ENCODE measurements at places on chromosomes 16 and 17.
A peak's percentile ranks its signal among the peaks of the same experiment; 100 is the strongest.

- DNase-seq = no peak
Observed at GRCh38 chr16:23378921-23379320, 74.1 kb downstream of the COG7 start.

GRCh38 chr17:50608700-50609379 is 25.8 kb upstream of the ABCC3 start:
- no peak for DNase-seq

DNA sequence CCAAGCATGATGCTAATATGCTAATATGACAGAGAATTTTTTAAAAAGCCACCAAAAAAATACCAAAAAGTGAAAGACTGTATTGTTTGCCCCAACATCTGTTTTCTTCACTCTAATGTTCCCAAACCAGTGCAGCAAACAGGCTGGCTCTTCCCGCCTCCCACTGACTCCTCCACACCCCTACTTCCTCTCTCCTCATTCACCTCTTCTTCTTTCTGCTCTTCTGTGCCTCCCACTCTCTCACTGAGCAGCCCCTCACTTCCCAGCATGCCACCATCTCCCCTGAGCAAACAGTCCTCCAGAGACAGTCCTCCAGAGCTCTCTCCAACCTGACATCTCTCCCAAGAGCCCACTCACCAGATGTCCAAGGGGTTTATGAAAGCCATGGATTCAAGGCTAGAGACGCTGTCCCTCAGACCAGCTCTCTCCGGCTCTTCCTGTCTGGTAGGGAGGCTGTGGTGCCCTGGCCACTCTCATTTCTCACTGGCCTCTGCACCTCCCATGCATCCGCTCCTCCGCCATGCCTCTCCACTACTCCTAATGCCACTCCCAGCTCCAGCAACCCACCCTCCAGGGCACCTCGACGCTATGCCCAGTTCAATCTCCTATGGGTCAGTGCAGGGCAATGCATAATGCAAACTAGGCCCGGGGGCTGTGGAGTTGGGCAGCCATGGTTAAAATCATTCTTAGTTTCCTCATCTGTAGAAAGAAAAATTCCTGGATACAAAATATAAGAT is 52.9 kb downstream of the ANKRD11 start:
- DNase-seq = no peak

- DNase-seq = no peak
Observed at GRCh38 chr17:75641343-75641742, 8.1 kb downstream of the SMIM5 start.

DNA sequence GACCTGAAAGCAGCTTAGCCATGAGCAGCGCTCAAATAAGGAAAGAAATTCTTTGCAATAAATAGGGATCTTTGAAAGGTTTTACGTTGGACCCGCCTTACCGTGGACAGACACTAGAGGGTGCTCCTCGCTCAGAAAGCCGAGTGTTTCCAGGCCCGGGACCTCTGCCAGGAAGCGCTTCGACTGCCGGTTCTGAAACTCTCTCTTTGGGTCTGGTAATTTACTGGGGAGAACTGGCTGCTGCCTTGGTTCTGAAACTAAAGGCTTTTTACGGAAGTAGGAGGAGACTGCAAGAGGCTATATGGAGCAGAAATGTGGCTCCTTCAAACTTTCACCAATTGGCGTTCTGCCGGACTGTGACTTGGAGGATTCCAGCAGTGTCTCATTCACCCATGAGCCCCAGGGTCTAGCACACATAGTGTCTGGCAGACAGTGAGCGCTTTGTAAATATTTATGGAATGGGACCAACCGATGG is 45.6 kb upstream of the HOXB9 start:
- DNase-seq = peak; percentile 63

- DNase-seq = peak; percentile 21
Observed at GRCh38 chr17:7883781-7884386, 4.7 kb upstream of the CHD3 start.

- peak; percentile 33 for DNase-seq
Observed at GRCh38 chr17:79970576-79971068, 65.0 kb downstream of the TBC1D16 start.

- DNase-seq = no peak
Observed at GRCh38 chr17:66541461-66542128, 239.2 kb downstream of the PRKCA start.

DNA sequence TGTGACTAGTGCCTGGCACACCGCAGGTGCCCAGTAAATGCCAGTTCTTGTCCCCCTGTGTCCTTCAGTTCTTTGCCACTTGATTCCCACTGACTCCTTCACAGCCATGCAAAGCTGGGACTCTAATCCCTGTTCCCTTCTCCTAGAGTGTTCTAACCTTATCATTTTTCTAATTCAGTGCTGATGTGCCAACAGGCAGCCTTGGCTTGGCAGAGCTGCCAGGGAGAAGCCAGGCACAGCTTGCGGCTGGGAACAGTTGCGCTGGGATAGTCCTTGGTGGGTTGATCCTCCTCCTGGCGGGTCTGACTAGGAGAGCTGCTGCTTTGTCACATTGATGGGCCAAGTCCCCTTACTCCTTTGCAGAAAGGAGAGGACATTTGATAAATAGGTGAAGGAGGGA is 654.2 kb downstream of the HS3ST4 start:
- no peak for DNase-seq

- DNase-seq = peak; percentile 77
Observed at GRCh38 chr17:44774271-44775135, 15.7 kb downstream of the ADAM11 start.

GRCh38 chr16:48433116-48433849 is 48.1 kb upstream of the SIAH1 start:
- no peak for DNase-seq

DNA sequence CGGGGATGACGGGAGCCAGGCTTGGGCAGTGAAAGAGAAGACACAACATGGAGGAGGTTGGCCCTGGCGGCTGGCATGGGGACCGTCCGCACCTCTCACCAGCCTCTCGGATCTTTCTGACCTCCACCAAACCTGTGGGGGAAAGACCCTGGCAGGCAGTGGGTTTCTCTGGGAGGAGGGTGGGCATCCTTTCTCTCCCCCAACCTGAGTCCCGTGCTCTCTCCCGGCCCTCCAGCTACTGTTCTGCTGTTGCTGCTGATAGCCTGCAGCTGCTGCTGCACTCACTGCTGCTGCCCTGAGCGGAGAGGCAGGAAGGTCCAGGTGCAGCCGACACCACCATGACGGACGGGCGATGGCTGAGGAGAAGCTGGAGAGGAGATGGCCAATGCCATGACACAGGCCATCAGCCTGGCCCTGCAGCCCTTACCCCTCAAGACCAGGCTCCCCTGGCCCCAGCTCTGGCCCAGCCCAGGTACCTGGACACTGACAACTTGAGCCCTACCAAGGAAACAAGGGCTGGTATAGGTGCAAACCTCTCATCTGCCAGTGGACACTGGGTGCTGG is 7.4 kb downstream of the SMIM5 start:
- DNase-seq = no peak

- DNase-seq = no peak
Observed at GRCh38 chr16:89132194-89133005, 38.7 kb downstream of the ACSF3 start.

DNA sequence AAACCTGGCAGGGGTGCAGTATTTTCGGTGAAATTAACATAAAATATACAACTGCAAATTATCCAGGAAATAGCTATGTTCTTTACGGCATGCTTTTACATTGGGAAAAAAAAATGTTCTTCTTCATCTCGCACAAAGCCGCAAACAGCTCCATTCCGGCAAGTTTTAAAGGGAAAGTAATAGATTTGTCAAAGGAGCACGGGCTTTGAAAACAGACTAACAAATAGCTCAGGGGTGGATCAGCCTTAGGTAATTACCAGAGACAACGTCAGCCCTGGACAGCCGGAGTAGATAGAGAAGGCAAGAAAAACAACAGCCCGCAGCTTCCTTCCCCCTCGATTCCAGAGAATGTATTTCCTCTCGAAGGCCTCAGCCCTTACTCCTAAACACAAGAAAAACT is 222.5 kb downstream of the C16orf78 start:
- no peak for DNase-seq

GRCh38 chr17:48123776-48124388 is 16.3 kb downstream of the SNX11 start:
- DNase-seq = no peak

DNA sequence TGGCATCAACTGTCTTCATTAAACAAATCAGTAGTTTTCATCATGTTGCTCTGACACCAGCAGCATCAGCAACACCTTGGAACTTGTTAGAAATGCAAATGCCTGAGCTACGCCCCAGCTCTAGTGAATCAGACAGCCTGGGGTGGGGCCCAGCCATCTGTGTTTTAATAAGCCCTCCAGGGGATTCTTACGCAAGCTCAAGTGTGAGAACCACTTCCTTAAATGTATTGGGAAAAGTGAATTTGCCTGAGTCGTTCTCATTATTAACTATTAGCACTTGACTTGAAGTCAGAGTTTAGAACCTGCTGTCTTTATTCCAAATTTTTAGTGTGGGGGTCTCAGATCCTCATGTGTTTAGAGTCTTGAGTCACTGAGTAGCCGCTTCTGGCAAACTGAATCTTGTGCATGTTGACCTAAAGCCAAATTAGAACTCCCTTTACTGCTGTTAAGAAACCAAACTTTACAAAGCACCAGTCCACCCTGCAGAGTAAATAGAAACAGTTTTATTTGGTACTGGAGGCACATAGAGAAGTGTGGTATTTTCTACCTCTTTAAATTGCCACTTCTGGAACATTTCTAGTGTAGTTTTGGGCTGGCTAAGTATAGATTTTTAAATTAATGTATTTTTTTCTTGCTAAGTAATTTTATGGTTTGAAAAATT is 137.4 kb upstream of the COX10 start:
- DNase-seq = no peak

DNA sequence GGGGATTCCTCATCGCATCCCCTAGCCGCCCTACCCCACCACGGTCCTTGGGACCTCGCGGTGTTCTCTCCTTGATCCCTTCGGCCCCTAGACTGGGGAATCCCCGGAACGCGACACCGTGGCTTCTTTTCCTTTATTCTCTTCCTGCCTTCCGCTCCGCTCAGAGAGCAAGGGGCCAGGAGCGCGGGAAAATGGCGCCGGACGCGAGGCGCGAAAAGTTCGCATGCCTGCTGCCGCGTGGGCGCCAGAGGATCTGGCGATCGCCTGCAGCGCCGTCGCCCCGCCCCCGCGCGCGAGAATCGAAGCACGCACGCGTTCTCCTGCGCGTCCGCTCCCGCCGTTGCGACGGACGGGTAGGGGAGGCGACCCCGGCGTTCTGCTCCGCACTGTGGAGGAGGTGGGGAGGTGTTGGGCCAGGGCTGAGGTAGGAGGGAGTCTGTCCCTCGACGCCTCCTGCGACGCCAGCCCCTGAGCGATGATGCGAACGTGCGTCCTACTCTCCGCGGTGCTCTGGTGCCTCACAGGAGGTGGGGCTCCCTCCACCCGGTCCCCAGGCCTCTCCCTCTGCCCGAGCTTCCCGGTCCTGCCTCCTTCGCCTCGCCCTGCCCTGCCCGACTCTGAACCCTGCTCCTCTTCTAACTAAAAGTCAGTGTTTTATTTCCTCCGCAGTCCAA is at the start of gene ZPBP2:
Gene ZPBP2 (plus strand): TSS at position 323 of the 674 bp plus-strand sequence. CDS start 153 bp downstream, at position 476.
- DNase-seq = peak; percentile 34

DNA sequence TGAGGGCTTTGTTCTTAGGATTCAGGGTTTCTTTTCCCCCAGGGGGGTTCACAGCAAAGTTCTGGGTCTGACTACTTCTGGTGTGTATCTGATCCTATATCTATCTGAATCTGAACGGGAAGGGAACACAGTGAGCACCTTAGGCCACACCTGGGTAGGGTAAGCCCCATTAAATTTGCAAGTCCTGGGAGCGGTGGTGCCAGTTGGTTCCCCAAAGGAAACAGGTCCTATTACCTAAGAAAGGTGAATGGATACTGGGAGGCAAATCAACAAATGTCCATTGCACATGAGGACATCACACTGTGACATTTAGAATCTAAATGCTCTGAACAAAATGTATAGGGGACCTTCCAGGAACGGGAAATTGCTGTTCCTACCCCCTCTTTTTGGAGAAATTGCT is 54.6 kb downstream of the BMERB1 start:
- no peak for DNase-seq

DNA sequence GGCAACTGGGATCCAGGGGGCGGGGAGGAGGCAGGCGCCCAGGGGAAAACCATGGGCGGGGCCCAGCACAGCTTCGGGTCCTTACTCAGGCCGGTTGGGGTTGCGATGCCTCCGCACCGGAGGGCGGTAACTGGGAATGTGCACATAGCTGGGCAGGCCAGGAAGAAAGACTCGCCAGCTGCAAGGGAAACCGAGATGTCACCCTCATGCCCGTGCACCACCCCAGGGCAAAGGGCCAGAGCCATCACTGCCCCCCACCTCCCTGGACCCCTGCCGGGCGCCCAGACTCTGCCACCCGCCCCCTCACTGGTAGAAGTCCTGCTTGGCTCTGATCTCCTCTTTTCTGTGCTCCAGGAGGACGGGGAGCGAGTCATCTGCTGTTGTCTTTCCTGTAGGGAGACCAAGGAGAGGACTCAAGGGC is 6.7 kb downstream of the ALOX12B start:
- no peak for DNase-seq

DNA sequence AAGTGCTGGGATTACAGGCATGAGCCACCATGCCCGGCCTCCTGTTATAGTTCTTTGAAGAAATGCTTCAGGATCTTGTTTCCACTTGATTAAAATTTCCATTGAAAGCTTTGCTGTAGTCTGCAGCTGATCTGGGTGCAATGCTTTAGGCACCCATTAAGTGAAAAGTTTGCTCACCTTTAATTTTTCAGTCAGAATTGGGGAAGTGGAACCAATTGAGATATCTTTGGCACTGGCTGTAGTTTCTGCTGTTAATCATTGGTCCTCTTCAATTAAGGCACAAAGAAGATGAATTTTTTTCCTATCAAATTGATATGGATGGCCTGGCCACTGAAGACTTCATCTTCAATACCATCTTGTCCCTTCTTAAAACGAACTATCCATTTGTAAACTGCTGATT is 336.1 kb upstream of the TBX2 start:
- no peak for DNase-seq

- DNase-seq = no peak
Observed at GRCh38 chr17:10336393-10336792, 36.4 kb downstream of the MYH13 start.

- no peak for DNase-seq
Observed at GRCh38 chr17:60526726-60527125, 684 bp upstream of the APPBP2 start.

- no peak for DNase-seq
Observed at GRCh38 chr17:41369023-41369422, 590 bp downstream of the KRT33B start.

DNA sequence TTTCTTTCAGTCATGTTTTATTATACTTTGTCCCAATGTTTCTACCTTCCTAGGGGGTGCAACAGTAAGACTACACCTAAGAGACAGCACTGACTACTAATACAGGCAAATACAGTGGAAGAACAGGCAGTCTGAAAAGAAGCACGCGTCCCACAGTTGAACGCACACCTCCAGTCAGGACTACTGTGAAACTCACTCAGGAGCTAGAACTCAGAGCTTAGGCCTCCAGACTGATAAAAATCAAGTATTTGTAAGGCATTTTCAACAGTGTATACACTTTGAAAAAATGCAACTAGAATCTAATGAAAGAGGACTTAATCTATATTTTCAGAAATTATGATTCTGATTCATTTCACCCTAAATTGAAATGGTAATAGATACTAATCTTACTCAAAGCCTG is 14.4 kb downstream of the ITFG1 start:
- no peak for DNase-seq

- no peak for DNase-seq
Observed at GRCh38 chr17:78829477-78829876, 11.1 kb downstream of the USP36 start.
